ENCODE measurements at places on chromosomes 2 and 18. TPM values are rescaled to one million over a fixed set of nuclear protein-coding genes. Genes with fewer than 3 reads are reported as not detected.

DNA sequence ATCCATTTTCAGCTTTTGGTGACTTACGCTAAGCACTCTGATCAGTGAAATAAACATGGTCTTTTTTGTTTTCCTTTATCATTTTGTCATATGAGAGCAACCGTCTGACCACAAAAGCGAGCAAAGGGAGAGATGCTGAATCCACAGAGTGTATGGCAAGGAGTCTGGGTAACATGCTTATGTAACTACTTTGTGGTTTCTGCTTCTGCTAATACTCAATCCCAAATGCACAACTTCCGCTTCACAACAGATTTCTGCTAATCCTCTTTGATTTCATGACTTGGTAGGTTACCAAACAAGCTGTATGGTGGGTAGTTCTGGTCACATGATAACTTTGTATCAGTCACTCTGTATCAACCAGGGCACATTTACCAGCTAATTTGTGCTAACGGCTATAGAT is 908.4 kb upstream of the CRIM1 start:
- DNase-seq, result no peak

DNA sequence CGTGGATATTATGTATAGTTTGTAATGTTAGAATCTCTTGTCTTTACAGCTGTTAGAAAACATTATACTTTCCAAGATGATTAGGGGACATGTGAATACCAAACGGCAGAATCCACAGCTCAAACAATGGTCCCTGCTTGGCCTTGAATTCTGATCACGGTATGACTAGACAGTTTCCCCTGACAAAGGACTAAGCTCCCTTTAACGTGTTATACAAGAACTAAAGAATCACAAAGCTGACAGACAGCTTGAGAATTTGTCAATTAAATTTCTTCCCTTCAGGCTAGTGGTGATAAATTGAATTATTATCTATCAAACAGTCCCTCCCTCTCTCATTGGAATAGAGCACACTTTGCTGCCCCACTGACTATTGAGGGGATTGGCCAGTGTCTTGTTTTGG is 359.2 kb upstream of the ID2 start:
- no peak for DNase-seq

GRCh38 chr2:165725421-165725820 is 68.6 kb downstream of the GALNT3 start:
- no peak for DNase-seq

- DNase-seq, result no peak
These were observed 34.2 kb upstream of the DAPL1 start for GRCh38 chr2:158760887-158761286.

GRCh38 chr2:108385411-108386071 is 7.8 kb downstream of the SULT1C4 start:
- DNase-seq, result no peak

DNA sequence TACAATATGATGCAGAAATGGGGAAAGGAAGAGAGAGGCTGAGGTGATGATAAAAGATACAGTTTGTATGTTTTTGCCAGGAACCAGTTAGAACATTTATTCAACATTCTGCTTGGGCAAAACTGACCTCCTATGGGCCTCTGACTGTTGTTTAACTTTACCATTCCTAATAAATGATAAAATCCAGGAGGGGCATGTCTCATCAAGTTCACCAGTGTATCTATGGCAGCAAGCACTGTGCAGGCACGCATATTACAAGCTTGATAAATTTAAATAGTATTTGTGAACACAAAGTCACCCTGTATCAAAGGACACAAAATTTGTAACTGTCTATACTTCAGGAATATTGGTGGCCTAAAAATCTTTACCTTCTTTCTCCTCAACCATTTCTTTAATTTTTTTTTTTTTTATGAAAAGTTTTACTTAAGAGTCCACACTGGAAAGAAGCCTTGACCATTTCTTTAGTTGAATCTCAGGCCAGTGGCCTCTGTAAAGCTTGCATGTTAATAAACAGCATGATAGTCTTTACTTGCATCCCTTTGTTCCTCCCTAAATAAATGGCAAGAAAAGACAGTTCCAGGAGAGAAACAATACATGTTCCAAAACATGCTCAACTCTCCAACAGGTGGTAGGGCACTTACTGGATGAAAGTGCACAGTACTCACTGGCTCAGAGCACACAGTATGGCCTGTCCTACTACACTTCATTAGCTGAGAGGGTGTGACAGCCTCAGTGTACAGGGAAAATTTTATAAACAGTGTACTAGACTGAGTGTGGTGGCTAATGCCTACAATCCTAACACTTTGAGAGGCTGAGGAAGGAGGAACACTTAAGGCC is 52.3 kb downstream of the SOS1 start:
- DNase-seq, result no peak

GRCh38 chr2:56444339-56444738 is 260.5 kb downstream of the CCDC85A start:
- DNase-seq, result no peak

DNA sequence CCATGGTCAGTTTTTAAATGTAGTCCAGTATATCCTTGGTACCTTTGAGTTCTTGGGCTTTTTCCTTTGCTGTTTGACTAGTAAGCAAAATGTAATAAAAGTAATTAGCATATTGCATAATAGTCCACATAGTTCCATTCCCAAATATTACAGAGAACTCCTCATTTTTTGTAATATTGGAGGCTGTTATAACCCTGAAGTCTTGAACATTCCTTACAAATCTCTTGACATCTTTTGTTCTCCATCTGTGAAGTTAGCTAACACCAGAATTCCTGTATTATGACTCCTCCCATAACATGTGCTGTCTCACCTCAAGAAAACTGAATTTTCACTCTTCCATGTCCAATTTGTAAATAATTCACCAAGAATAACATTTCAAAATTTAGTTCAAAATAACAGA is 17.1 kb downstream of the CREB1 start:
- DNase-seq, result no peak

Gene SPC25
- 18.0 TPM for polyA plus RNA-seq

Gene BOLL
- not detected for polyA plus RNA-seq

Gene CD8B2
- polyA plus RNA-seq, result 0.22 TPM

Gene SRD5A2
- polyA plus RNA-seq, result not detected

Gene CXCR1
- polyA plus RNA-seq, result 0.07 TPM

Gene TMEM200C
- 2.0 TPM for polyA plus RNA-seq

Data from left renal cortex interstitium (tissue), 4 donors.